Astrocyte of the spinal cord (primary cell): ENCODE measurements at places on chromosomes 13 and 19.

- no peak for DNase-seq
Observed at GRCh38 chr19:31257025-31257424, 92.2 kb downstream of the TSHZ3 start.

DNA sequence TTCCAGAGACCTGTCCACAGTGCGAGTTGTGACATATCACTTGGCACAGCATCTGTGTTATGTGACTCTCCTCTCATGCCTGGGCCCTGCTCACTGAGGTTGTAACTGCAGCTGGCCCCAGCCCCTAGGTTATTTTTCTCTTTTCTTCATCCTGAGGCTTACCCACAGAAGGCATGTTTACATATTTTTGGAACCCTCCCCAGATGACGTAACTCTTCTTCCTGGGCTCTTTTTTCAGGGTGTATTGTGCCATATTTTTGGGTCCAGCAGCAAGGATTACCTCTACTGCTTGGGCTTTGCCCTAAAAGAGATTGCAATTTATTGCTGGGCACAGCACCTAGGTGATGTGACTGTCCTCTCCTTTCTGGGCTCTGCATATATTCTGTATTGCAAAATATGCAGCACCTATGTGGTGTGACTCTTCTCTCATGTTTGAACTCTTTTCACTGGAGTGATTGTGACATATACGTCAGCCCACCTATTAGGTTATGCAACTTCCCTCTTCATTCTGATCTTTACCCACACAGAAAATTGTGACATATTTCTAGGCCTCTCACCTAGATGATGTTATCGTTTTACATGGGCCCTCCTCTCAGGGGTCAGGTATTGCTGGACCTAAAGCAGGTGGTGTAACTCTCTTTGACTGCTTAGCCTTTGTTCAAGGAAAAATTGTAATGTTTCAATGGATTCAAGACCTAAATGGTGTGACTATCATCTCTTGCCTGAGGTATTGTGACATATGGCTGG lies 64.5 kb upstream of the ZNF724 start:
- DNase-seq, result no peak

GRCh38 chr13:84741253-84741652 lies 859.0 kb upstream of the SLITRK1 start:
- DNase-seq, result no peak

- DNase-seq, result peak; percentile 23
Observed at GRCh38 chr19:925087-925525, 729 bp upstream of the ARID3A start.

- no peak for DNase-seq
Observed at GRCh38 chr13:27194209-27194608, 22.6 kb upstream of the USP12 start.

- no peak for DNase-seq
Observed at GRCh38 chr19:805166-805551, 7.9 kb downstream of the PTBP1 start.

- DNase-seq, result no peak
Observed at GRCh38 chr13:48819376-48819775, 156.3 kb upstream of the FNDC3A start.

DNA sequence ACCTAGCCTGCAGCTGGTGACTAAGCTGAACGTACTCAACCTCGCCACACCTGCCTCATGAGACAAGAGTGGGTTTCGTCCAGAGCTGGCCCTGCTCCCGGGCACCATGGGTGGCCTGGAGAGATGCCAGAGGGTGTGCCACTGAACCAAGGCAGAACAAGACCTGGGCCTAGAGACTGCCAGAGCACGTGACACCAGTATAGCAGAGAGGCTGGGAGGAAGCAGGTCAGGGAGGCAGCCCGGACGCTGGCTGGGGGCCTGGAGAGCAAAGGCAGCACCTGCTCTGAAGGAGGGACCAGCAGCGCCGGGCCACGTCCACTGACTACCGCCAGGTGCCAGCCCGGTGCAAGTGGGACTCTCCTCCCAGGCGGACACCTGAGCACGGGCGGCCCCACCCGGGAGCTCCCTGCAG lies 7.3 kb upstream of the C13orf46 start:
- peak; percentile 84 for DNase-seq

GRCh38 chr19:40410030-40410389 lies 3.2 kb downstream of the PRX start:
- DNase-seq, result no peak

DNA sequence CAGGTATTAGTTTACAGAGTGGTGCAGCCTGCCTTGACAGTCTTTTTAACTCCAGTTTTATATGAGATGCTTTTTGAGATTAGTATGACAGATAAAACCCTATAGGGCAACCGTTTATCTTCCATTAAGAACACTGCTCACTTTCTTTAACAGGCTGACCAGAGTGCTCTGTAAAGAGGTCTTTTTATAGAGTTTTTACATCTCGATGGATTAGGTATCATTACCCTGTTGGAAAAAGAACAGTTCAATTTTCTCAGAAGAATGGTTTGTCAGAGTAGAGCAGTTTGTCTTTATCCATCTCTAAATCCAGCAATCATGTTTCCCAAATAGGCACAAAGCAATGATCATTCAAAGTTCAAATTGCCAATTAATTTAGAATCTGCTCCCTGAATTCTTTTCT lies 395.2 kb upstream of the ARGLU1 start:
- DNase-seq, result no peak

GRCh38 chr19:46159418-46160232 lies 11.6 kb downstream of the IGFL2 start:
- no peak for DNase-seq

DNA sequence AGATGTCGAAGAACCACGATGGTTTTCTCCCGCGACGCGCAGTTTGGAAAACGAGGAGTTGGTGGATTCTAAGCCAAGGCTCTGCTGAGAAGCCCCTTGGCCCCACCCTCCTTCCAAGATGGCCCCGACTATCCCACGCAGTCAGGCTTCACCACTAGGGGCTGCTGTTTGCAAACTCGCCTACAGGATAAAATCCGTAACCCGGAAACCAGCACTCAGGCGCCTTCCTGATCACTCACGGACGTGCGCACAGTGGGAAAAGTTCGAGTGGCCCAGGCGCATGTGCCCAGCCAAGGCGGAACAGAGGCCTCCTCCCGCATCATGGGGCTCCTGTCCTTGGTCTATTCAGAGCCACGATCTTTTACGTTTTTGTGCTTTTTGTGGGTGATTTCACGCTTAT lies 19.2 kb upstream of the UQCR11 start:
- DNase-seq, result peak; percentile 52

DNA sequence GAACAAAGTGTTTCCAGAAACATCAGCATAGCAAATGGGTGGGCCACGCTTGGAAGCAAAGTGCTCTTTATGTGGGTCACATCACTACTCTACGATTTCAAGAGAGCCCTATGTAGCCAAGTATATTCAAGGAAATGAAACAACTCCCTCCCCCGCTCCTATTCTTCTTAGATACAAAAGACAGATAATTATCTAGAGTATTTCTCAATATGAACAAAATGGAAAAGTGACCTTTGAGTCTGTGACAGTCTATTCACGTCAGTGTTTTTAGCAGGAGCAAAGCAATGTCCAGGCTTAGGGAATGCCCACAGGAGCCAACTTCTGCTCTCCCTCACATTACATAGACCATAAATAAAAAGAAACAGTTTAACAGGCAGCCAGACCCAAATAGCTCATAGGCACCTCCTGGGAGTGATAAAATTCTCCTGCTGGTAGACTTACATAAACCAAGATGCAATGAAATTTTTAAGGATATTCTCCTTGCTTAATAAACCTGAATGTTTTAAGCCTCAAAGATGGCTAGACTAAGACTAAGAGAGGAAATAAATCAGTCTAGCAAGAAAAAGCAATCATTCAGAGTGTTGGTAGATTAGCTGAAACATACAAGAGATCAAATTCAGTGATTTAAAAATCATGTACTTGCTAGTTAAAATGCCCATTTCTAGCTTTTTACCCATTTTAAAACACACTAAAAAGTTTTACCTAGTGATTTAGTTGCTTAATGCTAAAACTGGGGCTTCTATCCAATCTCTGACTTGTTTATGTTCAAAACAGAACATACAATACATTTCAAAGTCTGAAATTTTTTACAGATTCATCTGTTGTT lies 182.8 kb downstream of the RGCC start:
- DNase-seq, result no peak

GRCh38 chr19:45761714-45762113 lies 7.3 kb downstream of the SIX5 start:
- DNase-seq, result no peak
